ENCODE measurements at places on chromosomes 12 and 14. TPM values are rescaled to one million over a fixed set of nuclear protein-coding genes. Genes with fewer than 3 reads are reported as not detected.

GRCh38 chr12:31897781-31898503 lies 61.3 kb upstream of the RESF1 start:
- H3K27me3 ChIP-seq, result no peaks in the 10 kb centered on the region
- no peaks in the 10 kb centered on the region for H3K36me3 ChIP-seq
- peaks cover 51% of the 10 kb centered on the region for H3K4me1 ChIP-seq
- peak overlapping the region; percentile 96 for H3K27ac ChIP-seq
- no peak overlapping the region for H3K4me3 ChIP-seq
- DNase-seq, result peak; percentile 57

DNA sequence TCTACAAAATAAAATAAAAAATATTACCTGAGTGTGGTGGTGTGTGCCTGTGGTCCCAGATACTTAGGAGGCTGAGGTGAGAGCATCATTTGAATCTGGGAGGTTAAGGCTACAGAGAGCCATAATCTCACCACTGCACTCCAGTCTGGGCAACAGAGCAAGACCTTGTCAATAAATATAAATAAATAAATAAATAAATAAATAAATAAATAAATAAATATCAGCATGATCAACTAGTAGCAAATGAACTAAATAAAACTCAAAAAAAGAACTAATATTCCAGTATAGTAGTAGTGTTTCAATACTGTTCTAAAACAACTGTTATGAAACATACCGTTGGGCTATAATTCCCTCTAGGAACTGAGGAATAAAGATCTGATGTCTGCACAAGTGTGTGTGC lies 74.4 kb downstream of the C12orf42 start:
- no peak overlapping the region for H3K4me3 ChIP-seq
- H3K4me1 ChIP-seq, result peaks cover 6% of the 10 kb centered on the region
- no peak overlapping the region for H3K27ac ChIP-seq
- no peak for DNase-seq
- no peaks in the 10 kb centered on the region for H3K27me3 ChIP-seq

The AKAP5 gene
- 0.21 TPM for polyA plus RNA-seq

The PTGES3 gene
- polyA plus RNA-seq, result 46.7 TPM

DNA sequence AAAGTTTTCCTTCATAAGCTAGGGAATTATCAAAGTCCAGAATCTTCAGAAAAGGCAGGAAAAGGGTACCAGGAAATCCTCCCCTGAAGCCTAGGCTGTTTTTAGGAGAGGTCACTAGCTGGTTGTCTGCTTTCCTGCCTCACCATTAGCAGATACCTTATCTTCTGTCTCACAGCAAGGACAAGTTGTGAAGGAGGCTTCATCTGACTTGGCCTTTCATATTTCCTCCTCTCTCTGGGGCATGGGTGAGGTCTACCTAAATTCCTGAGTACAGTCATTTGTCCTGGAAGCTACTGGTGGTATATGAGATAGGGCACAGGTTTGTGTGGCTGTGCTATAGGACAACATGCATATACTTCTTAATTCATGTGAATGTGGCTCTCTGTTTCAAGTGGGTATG lies 2.3 kb downstream of the FOXJ2 start:
- H3K4me3 ChIP-seq, result no peak overlapping the region
- peaks cover 62% of the 10 kb centered on the region for H3K4me1 ChIP-seq
- H3K36me3 ChIP-seq, result peaks cover 2% of the 10 kb centered on the region

DNA sequence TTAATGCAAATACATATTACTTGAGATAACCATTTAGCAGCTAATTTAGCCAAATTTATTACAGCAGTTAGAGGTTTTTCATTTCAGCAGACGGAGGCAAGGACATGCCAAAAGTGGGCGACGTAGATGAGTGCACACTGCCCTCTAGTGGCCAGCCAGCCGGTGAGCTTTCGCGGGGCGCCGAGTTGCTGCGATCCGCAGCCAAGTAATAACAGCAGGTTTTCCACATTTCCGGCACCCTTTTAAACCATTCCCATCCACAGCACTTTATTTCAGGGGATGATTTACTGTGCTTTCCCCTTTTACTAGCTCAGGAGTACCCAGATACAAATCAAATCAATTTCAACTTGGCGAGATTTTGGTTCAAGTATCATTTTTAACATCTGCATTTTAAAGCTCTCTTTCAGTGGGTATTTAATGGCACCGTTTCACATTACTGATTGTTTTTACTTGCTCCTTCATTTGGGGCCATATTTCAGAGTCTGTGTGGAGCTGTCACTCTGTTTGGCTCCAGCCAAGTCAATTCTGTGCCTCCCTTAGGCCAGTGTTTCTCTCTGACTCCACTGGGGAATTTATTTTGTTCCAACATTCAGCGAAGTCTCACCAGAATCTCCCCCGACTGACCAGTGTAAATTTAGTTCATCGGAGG lies 158.0 kb downstream of the EGLN3 start:
- H3K27ac ChIP-seq, result no peak overlapping the region
- DNase-seq, result peak; percentile 53
- no peaks in the 10 kb centered on the region for H3K36me3 ChIP-seq
- peaks cover 8% of the 10 kb centered on the region for H3K4me1 ChIP-seq

GRCh38 chr14:105067969-105068301 lies 2.7 kb upstream of the GPR132 start:
- DNase-seq, result no peak
- H3K36me3 ChIP-seq, result no peaks in the 10 kb centered on the region
- peaks cover 84% of the 10 kb centered on the region for H3K4me1 ChIP-seq
- H3K27ac ChIP-seq, result peak overlapping the region; percentile 98
- H3K27me3 ChIP-seq, result no peaks in the 10 kb centered on the region
- H3K4me3 ChIP-seq, result no peak overlapping the region

DNA sequence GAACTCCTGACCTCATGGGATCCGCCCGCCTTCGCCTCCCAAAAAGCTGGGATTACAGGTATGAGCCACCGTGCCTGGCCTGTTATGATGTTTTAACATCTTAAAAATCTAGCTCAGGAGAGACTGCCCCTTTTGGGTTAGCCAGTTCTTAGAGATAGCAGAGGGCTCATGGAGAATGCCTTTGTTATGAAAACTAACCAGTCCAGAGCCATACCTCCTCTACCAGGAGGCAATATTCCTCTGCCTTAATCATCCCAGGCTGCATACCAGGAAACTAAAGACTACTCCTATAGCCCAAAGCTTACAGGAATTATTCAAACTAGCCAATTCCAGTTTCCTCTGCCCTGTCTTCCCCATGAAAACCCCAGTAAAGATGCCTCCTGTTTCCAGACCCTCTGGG lies 96.0 kb upstream of the MDM1 start:
- no peaks in the 10 kb centered on the region for H3K36me3 ChIP-seq
- H3K27me3 ChIP-seq, result no peaks in the 10 kb centered on the region
- no peak for DNase-seq
- H3K4me1 ChIP-seq, result no peaks in the 10 kb centered on the region
- H3K4me3 ChIP-seq, result no peak overlapping the region

The TAS2R14 gene
- 4.3 TPM for polyA plus RNA-seq

- no peaks in the 10 kb centered on the region for H3K36me3 ChIP-seq
- no peaks in the 10 kb centered on the region for H3K27me3 ChIP-seq
- H3K4me1 ChIP-seq, result no peaks in the 10 kb centered on the region
- no peak overlapping the region for H3K27ac ChIP-seq
Observed at GRCh38 chr14:101460986-101461750, 100.1 kb upstream of the DIO3 start.

The SLC15A4 gene
- 48.9 TPM for polyA plus RNA-seq

The MGST1 gene
- polyA plus RNA-seq, result 0.22 TPM

- H3K27me3 ChIP-seq, result no peaks in the 10 kb centered on the region
- DNase-seq, result no peak
- no peak overlapping the region for H3K4me3 ChIP-seq
- H3K36me3 ChIP-seq, result peaks cover 4% of the 10 kb centered on the region
- no peaks in the 10 kb centered on the region for H3K4me1 ChIP-seq
Observed at GRCh38 chr12:108526482-108527165, 11.5 kb downstream of the FICD start.

GRCh38 chr12:12265571-12266388 lies 1.1 kb downstream of the LRP6 start:
- H3K27ac ChIP-seq, result no peak overlapping the region
- peak; percentile 30 for DNase-seq
- peaks cover 17% of the 10 kb centered on the region for H3K4me1 ChIP-seq
- no peaks in the 10 kb centered on the region for H3K36me3 ChIP-seq

GRCh38 chr12:109814600-109815150 lies 18.5 kb downstream of the TRPV4 start:
- H3K27me3 ChIP-seq, result no peaks in the 10 kb centered on the region
- no peaks in the 10 kb centered on the region for H3K4me1 ChIP-seq
- DNase-seq, result no peak
- no peaks in the 10 kb centered on the region for H3K36me3 ChIP-seq
- no peak overlapping the region for H3K27ac ChIP-seq
- H3K4me3 ChIP-seq, result no peak overlapping the region

DNA sequence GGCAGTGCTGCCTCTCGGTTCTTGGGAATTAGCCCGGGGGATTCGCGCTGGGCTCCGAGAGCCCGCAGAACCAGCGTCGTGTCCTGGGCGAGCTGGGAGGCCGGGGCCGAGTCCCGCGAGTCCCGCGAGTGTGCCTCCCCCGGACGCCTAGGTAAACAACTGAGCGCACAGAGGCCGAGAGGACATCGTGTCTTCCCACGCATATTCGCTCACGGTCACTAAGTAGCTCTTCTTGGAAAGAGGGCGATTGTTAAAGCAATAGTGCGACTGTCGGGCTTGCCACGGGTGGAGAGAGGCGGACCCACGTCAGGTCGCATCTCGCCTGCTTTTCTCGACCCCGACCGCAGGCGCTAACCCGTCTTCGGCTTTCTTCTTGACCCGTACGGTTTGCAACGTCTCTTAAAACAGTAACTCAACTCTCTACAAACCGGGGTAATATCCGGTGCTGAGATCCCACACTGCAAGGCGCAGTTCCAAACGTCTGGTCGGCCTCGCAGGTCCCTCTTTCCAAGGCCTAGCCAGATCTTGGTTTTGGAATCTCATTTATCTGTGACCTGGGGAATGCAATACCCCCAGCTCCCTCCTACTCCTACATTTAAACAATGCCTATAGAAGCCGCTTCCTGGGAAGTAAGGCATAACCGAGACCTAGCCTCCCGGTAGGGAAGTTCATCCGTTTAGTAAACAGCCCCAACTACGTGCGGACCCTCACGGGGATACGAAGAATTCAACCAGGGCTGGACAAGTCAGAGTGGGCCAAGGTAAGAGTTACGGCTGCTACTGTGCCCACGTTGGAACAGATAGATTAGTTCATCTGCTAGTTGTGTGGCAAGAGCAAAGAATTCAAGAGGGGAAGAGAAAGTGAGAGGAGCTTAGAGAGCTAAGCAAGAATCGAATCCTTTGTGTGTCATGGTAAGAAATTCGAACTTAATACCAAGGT lies 736 bp upstream of the PHLDA1 start:
- peak; percentile 71 for DNase-seq
- peaks cover 21% of the 10 kb centered on the region for H3K27me3 ChIP-seq
- peak overlapping the region; percentile 81 for H3K27ac ChIP-seq
- no peaks in the 10 kb centered on the region for H3K36me3 ChIP-seq

DNA sequence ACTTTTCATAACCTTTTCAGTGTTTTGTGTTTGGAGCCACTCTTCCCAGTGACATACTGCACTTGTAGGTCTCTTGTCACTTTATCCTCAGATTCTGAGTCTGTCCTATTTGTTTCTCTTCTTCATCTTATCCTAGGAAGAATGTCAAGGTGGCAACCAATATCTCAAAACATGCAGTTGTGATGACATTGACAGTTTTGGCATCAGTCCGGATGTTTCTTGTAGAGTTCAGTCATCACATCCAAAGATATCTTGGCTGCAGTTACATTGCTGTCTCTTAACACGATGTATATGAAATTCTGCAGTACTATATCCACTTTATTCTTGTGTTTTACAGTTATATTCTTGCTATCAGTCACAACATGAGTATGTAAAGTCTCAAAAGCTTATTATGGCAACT lies 6.4 kb downstream of the ADIPOR2 start:
- H3K36me3 ChIP-seq, result peaks cover 5% of the 10 kb centered on the region
- H3K27me3 ChIP-seq, result no peaks in the 10 kb centered on the region
- H3K4me3 ChIP-seq, result no peak overlapping the region
- no peak overlapping the region for H3K27ac ChIP-seq
- peaks cover 17% of the 10 kb centered on the region for H3K4me1 ChIP-seq

The CCDC60 gene
- not detected for polyA plus RNA-seq

Data from B cell (primary cell).